T-helper 2 cell (primary cell): ENCODE measurements at places on chromosomes 1 and 21.

GRCh38 chr1:41673806-41674205, 189.3 kb upstream of the EDN2 start:
- DNase-seq, result peak; percentile 21

DNA sequence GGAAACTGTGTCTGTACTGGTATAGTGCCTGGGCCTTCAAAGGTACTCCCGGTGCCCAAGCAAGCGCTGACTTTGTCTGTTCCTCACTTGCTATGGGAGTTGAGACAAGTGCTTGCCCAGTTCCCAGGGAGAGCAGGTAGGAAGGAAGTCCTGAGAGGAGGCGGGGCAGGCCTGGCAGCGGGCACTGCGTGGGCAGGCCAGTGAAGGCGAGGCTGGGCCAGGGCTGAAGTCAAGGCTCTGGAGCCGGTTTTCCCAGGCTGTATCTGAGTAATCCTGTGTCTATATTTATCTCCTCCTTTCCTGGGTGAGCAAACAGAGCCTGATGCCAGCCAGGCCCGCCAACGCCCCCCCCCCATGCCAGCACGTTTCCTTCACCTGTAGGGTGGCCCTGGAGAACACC, 15.9 kb upstream of the EDN2 start:
- DNase-seq, result no peak

DNA sequence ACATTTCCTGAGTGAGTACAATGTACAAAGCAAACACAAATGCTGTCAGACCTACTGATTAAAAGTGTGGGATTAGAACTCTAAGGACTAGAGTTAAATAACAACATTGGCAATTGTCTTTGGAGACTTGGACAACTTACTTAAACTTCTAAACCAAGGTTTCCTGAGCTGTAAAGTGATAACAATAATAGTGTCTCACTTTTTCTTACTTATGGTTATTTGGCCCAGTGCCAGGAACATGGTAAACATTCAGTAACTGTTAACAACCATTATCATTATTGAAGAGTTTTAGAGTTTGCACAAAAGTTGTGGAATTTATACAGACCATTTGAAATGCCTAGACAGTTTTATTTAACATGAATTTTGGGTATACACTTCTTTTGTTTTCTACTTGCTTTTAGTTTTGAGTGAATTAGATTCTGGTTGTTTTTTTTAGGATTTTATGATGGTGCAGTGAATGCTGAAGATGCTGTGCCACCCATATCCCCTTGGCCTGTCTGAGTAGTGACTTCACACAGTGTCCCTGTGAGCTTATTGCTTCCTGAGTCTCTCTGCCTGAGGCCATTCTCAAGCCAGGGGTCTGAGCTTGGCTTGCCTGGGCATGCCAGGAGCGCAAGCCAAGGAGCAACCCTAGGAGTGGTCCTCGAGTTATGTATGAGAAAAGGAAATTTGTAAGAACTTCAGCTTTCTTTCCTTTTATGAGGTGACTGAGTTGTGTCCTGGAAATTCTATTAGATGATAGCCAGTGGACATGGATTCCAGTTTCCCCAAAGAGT, 932.8 kb downstream of the TTLL7 start:
- DNase-seq, result no peak

- no peak for DNase-seq
Measured at GRCh38 chr1:159177272-159177907, 6.0 kb downstream of the CADM3 start.

DNA sequence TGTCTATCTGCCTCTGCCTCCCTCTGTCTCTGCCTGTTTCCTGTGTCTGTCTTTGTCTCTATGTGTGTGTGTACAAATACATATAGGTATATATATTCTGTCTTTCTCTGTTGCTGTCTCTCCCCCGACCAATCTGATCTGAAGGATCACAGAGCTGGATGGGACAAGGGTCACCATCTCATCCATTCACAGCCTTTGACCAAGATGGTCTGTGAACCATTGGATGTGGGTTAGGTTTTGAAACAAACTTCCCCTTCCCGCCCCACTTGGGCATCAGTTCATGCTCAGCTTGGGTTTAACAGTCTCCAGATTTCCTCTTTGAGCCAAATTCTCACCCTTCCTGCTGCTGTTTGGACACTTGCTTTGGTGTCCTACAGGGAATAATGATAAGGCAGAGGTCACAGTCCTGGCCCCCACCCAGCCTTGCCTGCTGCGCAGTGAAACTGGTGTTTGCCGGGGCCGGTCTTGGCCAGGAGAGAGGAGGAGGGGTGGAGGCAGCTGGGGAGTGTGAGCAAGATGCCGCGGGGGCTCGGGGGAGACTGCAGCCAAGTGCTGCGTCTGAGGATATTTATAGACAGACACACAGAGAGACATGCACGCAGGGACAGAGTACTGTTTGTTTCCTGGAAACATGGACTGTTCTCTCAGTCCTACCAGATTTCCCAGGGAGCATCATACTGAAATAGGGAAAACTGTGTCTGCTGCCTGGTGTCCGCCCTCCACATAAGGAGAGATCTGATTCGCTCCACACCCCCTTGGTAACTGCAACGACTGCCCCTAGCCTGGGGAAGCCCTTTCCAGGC, 27.0 kb upstream of the BTG2 start:
- peak; percentile 42 for DNase-seq

- DNase-seq, result no peak
Measured at GRCh38 chr1:156642265-156643048, 540 bp downstream of the BCAN start.

DNA sequence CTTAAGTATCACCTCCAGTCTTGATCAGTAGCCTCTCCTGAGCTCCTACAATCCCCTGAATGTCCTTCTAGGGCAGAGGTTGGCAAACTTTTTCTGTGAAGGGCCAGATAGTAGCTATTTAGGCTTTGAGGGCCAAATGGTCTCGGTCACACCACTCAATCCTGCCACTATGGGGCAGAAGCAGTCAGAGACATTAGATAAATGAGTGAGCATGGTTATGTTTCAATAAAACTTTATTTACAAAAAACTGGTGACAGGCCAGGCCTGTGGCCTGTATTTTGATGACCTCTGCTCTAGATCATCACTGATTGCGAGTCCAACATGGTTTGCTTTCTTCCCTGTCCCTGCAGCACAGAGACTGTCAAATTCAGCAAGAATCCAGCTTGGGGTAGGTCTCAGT, 36.3 kb downstream of the LRP8 start:
- no peak for DNase-seq

- DNase-seq, result no peak
Measured at GRCh38 chr1:68347415-68347814, 102.3 kb downstream of the RPE65 start.
